Karpas-422 (cell line): ENCODE measurements at places on chromosomes 7 and 10.

- no peak for DNase-seq
- H3K27me3 ChIP-seq: peaks cover 6% of the 10 kb centered on the region; the same call in 1 of the 2 replicates
- no peaks in the 10 kb centered on the region for H3K4me1 ChIP-seq
- no peaks in the 10 kb centered on the region for H3K36me3 ChIP-seq
- no peak overlapping the region for H3K4me3 ChIP-seq
Measured at GRCh38 chr10:27568196-27569175, 64.4 kb downstream of the RAB18 start.

DNA sequence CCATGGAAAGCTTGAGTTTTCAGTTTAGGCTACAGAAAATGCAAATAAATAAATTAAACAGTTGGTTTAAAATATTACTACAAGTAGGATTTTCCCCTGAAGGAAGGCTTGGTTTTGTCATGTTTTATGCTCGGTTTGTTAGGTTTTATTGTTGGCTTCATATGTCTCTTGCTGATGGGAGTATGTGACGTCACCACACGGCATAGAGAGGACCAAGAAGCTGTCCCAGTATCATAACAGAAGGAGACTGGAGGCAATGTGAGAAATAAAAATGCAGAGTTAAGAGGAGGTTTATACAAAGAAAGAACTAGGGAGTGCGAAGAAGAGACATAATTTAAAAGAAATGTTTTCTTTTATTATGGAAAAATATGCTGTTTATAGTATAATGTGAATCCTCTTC lies 24.4 kb downstream of the PCDH15 start:
- H3K4me1 ChIP-seq: no peaks in the 10 kb centered on the region
- no peaks in the 10 kb centered on the region for H3K36me3 ChIP-seq
- no peaks in the 10 kb centered on the region for H3K27me3 ChIP-seq
- no peak overlapping the region for H3K27ac ChIP-seq

DNA sequence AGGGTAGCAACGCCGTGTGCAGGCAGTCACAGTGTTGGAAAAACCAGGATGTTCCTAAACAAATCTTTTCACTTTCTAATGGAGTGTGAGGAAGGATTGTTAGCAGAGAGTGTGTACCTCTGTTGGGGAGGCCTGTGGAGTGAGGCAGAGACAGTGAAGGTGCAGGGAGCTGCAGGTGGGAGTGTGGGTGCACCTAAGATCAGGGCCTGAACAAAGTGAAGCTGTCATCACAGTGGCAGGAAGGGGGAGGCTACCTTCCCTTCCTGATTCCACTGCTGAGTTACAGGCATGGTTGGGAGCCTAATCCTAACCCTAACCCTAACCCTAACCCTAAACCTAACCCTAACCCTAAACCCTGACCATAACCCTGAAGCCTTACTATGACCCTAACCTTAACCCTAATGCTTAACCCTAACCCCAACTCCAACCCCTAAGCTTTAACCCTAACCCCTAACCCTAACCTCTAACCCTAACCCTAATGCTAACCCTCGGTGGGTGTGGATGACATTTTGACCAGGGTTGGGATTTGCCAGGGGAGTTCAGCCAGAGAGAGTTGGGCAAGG lies 158.8 kb upstream of the KLF6 start:
- H3K27ac ChIP-seq: no peak overlapping the region
- DNase-seq: no peak

DNA sequence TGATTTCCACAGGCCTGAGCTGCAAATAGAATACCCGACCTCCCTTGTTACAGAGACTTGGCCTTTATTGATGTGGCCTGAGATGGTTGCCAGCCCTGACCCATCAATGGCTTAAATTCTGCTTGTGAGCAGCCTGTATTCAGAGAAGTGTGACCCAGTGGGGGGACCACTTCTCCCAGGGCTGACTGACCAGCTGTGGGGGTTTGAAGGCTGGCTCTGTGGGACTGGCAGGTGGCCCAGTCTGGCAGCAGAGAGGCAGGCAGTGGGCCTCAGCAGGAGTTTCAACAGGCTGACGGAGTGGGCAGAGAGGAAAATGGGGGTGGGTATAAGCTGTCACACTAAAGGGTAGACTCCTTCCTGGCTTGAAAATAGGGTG lies 12.2 kb upstream of the PPIF start:
- no peaks in the 10 kb centered on the region for H3K36me3 ChIP-seq
- no peak for DNase-seq
- H3K27ac ChIP-seq: no peak overlapping the region
- peaks cover 4% of the 10 kb centered on the region; the same call in 1 of the 2 replicates for H3K27me3 ChIP-seq
- H3K4me3 ChIP-seq: no peak overlapping the region

DNA sequence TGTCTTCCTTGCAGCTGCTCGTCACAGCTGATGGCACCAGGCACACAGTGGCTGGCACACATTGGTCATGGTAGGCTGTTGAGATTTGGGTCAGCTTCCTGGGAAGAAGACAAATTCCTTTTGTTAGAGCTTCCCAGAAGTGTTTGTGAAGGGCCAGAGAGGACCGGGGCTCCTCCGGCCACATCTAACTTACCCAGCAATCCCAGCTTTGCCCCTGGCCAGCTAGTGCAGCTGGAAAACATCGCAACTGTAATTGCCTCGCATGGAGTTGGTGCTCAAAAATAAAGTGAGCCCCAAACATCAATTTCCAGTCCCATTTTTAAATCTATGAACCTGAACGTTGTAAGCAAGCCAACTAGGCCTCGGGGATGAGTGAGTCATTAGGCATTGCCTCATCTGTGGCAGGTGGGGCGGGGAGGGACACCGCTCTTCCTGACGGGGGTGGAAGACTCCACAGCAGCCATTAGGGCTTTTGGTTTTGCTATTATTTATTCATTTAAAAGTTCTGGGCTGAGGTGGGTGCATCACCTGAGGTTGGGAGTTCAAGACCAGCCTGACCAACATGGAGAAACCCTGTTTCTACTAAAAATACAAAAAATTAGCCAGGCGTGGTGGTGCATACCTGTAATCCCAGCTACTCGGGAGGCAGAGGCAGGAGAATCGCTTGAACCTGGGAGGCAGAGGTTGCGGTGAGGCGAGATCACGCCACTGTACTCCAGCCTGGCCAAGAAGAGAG lies 12.4 kb downstream of the CPA5 start:
- no peak overlapping the region for H3K4me3 ChIP-seq
- H3K4me1 ChIP-seq: no peaks in the 10 kb centered on the region
- H3K36me3 ChIP-seq: no peaks in the 10 kb centered on the region
- H3K27ac ChIP-seq: no peak overlapping the region

DNA sequence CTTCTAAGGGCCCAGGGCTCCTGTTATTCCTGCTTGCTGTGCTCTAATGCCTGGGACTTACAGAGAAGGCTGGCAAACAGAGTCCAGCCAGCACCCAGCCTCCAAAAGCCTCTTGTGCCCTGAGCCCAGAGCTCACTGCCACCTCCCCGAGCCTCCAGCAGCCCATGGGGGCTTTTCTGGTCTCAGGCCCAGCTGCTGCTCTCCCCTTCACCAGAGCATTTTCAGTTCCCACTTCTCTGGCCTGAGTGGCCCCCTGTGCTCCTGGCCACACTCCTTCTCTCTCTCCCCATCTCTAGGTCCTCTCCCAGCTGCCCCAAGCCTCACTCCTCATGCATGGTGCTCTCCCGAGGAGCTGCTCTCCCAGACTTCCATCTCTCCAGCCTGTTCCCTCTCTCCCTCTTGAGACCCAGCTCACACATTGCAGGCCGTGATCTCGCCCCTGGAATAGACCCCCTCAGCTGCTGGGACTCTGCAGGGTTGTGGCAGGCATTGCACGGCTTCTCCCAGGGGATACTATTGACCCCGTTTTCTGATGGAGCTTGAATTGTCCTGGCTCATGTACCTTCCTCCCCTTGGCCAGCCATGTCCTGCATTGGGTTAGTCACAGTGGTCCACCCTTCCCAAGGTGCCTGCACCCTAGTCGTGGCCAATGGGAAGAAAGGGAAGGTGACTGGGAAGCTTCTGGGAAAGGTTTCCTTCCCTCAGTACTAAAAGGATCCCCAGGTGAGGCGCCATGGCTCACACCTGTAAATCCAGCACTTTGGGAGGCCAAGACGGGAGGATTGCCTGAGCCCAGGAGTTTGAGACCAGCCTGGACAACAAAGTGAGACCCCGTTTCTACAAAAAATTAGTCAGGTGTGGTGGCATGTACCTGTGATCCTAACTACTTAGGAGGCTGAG lies 9.0 kb upstream of the RASSF4 start:
- no peaks in the 10 kb centered on the region for H3K27me3 ChIP-seq
- H3K4me3 ChIP-seq: peak overlapping the region; percentile 53
- peak; percentile 56 for DNase-seq
- peaks cover 51% of the 10 kb centered on the region for H3K4me1 ChIP-seq

GRCh38 chr10:128727114-128727513 lies 600.9 kb upstream of the MKI67 start:
- H3K4me1 ChIP-seq: peaks cover 3% of the 10 kb centered on the region
- no peak overlapping the region for H3K27ac ChIP-seq
- H3K4me3 ChIP-seq: no peak overlapping the region
- H3K36me3 ChIP-seq: no peaks in the 10 kb centered on the region
- DNase-seq: no peak
- H3K27me3 ChIP-seq: no peaks in the 10 kb centered on the region

DNA sequence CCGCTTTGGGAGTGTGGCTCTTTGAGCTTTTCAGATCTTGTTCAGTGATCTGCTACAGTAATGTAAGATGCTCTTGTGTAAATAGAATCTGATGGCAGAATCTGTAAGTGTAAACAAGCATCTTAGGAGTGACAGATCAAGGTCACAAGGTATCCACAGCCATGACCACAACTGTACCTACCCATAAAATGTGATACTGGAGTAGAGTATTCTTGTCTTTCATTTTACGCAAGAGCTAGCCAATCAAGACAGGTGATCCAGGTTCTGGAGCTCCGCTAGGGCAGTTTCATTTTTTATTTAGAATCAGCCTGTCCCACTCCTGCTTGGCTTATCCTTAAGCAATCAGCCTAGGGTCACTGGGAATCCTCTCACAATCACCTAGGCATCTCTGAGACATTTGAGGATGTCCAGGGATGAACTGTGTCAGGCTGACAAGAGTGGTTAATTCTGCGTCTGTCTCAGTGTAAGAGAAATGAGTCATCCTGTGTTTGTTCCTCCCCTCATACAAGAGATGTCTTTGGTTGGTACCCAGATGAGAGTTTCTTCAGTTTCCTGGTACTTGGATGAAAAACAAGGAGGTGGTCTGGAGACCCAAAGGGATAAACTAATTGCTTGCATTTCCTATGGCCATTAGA lies 13.6 kb downstream of the ZNF138 start:
- no peak overlapping the region for H3K27ac ChIP-seq
- H3K4me3 ChIP-seq: no peak overlapping the region

DNA sequence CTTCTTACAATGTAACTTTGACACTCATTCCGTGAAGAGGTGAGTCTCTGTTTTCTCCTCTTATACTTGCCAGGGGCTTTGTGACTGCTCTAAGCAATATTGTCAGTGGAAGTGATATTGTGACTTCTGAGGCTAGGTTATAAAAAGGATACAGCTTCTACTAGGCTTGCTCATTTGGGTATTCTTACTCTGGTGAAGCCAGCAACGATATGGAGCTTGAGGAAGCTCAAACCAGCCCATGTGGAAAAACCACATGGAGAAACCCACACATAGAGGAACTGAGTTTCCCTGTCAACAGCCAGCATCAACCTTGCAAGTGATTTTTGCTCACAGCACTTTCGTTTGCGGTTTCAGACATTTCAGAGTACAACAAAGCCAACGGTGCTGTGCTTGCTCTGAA lies 149.6 kb upstream of the SEMA3E start:
- H3K27ac ChIP-seq: no peak overlapping the region
- no peaks in the 10 kb centered on the region for H3K4me1 ChIP-seq
- no peak overlapping the region for H3K4me3 ChIP-seq
- H3K36me3 ChIP-seq: no peaks in the 10 kb centered on the region
- no peak for DNase-seq

DNA sequence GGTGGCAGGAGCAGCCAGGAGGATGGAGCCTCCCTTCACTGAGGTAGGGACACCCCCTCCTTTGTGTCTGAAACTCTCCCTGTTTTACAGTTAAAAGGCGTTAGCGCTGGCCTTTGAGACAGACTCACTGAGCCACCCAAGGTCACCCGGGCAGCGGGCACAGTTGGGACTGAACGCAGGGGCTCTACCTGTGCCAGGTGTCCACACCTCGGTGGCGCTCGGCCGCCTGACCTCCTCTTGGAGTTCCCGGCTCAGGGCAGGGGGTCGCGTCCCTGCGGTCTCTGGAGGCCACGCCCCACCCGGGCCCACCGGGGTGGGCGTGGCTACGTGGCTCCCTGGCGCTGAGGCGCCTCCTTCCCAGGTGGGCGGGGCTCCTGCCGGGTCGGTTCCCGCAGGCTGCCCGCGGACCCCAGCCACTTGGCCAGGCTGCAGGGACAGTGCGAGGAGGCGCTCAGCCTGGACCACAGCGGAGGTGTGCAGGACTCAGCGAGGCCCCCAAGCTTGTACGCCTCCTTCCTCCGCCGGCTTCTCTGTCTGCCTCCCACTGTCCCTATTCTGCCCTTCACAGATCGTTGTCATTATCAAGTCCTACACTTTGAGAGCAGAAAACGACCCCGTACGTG lies 39.9 kb upstream of the LEP start:
- no peak overlapping the region for H3K27ac ChIP-seq
- no peaks in the 10 kb centered on the region for H3K36me3 ChIP-seq
- H3K4me1 ChIP-seq: no peaks in the 10 kb centered on the region
- H3K27me3 ChIP-seq: no peaks in the 10 kb centered on the region
- no peak for DNase-seq
